Bone marrow (tissue), 2 donors: ENCODE measurements at places on chromosomes 2 and 18.

- DNase-seq: no peak
These were observed 1598.9 kb upstream of the PIK3C3 start for GRCh38 chr18:40356168-40356567.

GRCh38 chr2:71466301-71467179 lies 13.2 kb downstream of the DYSF start:
- no peak for DNase-seq

GRCh38 chr18:46408334-46408987 lies 248.6 kb downstream of the LOXHD1 start:
- DNase-seq: no peak

GRCh38 chr18:36265015-36265414 lies 32.5 kb upstream of the FHOD3 start:
- no peak for DNase-seq

DNA sequence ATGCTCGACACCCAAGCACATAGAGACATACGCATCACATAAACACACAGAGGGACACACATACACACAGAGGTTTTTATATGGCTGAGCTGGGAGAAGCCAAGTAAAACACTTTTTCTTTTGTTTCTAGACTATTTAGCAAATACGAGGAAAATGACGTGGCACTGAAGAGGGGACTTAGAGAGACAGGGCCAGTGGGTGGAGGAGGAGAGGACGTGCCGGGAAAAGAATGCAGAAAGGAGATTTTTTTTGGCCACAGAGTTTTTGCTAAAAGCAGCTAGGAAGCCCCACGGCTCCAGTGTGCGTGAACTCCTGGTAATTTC lies 168.5 kb upstream of the KLF7 start:
- DNase-seq: no peak

GRCh38 chr18:56358608-56359280 lies 279.6 kb downstream of the TXNL1 start:
- no peak for DNase-seq

DNA sequence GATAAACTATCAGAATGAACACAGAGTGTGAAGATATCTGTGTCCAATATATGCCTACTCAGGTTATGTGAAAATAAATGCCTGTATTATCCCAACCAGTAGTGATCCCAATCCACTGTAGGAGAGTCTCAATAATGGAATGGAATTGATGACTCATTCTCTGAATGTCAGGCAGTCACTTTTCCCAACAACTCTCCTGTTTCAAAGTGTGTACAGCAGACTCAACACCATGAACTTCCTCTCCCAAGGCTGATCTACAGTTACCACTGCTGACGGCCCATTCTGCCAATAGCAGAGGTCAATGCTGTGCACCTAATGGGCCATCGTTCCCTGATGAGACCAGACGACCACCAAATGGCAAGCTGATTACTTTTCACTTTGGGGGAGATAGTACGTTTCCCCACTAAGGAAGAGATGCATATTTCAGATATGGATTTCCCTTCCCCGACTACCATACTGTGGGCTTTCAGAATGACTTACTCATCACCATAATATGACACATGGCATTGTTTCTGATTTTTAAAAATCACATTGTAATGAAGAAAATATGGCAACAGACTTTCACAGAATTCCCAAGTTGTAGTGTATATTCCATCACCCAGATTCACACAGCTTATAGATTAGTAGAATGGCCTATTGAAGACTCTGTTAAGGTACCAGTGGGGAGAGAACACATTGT lies 601.7 kb upstream of the VRK2 start:
- no peak for DNase-seq

DNA sequence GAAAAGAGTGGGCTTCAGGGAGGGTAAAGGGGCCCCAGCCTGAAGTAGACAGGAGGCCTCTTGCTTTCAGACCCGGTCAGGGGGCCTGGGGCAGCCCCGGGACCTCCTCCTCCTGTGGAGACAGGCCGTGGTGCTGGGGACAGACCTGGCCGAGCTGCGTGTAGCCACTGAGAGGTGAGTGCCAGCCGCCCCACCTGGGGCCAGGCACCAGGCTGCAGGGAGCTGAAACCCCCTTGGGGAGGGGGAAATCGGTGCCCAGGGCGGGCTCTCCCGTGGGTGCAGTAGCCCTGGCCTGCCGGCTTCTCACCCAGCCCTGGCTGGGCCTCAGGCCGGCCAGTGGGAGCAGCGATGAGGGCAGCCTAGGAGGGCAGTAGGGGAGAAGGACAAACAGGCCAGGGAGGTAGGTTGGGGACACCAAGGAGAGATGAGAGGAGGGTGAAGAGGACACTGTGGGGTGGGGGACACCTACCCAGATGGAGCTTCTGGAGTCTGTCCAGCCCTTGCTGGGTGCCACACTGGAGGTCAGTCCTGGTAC lies 24.0 kb downstream of the CROCC2 start:
- DNase-seq: no peak

GRCh38 chr2:169472249-169472648 lies 7.0 kb upstream of the BBS5 start:
- no peak for DNase-seq

- DNase-seq: no peak
These were observed 24.8 kb upstream of the STAT1 start for GRCh38 chr2:191038741-191039140.

- DNase-seq: no peak
These were observed 49.7 kb downstream of the CTAGE1 start for GRCh38 chr18:22368021-22368420.

DNA sequence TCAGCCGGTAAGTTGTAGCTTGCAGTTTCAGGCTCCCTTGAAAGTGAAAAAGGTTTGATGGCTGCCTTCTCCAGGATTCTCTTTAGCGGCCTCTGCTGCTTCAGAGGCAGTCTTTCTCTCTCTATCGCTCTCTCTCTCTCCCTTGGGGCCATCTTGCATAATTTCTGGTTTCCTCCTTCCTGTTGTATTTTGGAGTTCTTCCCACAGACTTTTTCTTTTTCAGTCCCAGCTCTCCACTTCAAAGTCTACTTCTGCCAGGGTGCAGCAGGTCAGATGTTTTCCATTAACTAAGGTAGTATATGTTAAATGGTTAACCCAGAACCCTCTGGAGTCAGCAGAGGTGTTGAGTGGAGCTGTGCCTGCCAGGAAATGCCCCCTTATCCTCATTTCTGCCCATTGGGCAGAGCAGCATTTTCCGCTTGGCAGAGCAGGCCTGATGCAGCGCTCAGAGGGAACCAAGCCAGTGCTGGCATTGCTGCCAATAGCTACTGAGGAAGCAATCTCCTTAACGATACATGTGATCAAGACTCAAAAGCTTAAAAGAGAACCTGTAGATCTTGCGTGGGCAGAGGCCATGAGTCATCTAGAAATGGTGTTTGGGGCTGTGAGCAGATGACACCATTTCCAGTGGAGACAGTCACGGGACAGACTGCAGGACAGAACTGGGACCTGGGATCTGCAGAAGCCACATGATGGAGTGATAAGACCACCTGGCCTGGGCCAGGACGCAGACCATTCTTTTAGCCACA lies 20.8 kb downstream of the DBI start:
- DNase-seq: no peak

DNA sequence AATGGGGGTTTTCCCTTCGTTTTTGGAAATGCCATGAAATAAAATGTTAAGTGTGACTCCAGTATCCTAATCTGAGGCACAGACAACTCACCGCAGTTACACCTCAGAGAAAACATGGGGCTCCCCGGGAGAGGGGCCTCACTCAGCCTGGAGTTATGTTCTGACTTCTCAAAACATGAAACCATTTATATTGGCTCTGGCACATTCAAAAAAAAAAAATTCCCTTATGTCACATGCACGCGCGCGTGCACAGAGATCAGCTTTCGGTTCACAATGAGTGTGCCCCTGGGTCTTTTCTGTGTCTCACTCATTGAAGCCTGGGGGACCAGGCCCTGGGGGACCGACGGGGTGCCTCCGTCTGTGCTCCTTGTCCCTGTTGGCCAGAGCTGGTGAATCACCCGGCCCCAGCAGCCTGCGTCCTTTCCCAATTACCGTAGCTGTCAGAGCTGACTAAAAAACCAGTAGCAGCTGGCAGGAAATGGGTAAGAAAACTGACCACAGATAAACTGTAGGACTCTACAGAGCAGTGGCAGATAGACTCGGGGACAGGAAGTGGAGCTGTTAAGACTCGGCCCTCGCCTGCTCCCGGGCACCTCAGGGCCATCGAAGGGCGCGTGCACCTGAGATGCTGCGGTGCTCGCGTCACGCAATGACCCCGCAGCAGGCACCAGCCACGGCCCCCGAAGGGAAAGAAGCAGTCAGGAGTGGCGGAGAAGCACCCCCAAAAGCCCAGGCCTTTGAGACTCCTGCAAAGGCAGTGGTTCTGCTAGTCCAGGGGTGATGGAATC lies 138.3 kb upstream of the ID2 start:
- peak; percentile 84 for DNase-seq

- DNase-seq: no peak
These were observed 407.3 kb upstream of the LYPD1 start for GRCh38 chr2:133077269-133077822.

DNA sequence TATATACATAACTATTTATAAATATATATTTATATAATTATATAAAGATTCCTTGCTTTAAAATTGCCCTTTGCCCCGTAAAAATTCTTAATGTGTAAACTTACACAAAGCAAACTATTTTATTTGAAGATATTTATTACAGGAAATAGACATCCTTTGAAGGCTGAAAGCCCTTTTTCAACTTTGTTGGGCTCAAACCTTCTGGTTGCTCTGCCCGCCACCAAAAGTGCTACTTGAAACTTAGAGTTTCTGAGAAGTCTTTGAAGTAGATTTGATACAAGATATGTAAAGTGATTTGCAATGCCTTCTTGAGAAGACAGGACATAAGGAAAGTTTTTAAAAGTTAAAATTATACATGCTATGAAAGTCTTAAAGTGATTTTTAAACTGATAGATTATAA lies 36.6 kb upstream of the METAP1D start:
- no peak for DNase-seq

DNA sequence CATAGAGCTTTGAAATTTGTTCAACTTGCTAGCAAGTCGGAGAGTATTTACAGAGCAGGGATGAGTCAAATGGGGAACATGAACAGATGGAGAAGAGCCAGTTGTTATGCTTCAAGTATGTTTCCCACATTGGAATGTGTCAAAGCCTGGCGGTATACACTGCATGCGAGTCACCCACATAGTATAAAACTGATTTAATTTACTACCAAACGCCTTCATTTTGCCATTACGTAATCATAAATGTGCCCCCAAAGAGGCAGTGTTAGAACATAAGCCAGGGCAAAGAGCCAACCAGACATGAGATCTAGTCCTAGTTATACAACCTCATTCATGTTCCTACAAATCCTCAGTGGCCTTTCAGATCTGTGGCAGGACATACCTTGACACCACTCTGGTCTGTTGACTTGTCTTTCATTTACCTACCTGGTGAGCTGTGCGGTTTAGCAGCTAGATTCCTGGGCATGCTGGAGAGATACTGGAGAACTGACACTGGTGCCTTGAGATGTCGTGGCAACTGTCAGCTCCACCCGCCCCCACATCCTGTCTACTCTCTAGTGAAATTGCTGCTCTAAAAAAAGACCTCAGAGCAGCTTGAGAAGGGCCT lies 21.7 kb upstream of the NRP2 start:
- DNase-seq: no peak

DNA sequence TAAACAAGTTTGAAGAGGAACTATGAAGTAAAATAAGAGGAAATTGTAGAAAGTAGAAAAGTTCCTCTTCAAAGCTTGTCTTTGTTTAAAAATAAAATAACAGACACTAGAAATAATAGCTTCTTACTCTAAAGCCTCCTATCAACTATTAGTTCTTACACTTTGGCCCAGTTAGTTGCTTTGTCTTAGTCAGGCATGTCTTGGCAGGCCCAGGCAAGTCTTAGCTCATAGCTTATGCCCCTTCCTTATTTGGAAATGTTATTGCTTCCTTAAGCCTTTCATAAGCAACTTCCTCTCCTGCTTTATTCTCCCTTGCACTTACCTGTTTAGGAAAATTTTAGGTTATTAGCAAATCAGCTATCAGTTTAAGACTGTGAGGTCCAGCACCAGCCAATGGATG lies 950.6 kb upstream of the LRATD1 start:
- DNase-seq: no peak

DNA sequence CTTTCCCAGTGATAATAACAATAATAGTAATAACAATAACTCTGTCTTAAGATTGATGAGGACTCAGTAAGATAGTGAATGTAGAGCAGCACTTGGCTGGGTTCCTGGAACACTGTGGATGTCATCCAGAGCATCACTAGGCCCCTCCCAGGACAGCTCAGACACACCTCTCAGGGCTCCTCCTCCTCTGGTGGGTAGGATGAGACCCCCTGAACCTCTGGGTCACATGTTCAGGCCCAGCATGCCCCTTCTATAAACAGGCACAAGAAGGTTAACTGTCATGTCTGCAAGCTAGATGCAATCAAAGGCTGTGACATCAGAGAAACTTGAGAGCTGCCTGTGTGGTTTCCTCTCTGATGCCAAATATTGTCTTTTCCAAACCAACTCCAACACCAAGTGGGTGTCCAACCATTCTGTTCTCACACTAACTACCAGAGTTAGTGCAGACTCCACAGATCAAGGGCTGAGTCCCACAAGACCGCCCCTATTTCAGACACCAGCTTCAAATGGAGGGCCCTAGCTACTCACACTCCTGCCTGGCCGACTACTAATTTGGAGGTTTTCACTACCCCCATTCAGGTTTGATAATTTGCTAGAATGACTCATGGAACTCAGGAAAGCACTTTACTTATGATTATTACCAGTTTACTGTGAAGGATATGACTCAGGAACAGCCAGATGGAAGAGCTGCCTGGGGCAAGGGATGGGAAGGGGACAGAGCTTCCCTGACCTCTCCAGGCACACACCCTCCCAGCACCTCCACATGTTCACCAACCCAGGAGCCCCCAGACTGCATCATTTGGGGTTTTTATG lies 46.4 kb upstream of the BZW1 start:
- no peak for DNase-seq

- DNase-seq: no peak
These were observed 49.4 kb downstream of the PELI1 start for GRCh38 chr2:64094663-64095382.

GRCh38 chr2:134454931-134455330 lies 201.1 kb downstream of the MGAT5 start:
- DNase-seq: no peak

GRCh38 chr2:10324095-10324832 lies 21.6 kb downstream of the HPCAL1 start:
- DNase-seq: no peak

GRCh38 chr2:164764474-164764873 lies 77.1 kb downstream of the COBLL1 start:
- no peak for DNase-seq
